NK-92 treated with Interleukin-12 subunit alpha and Interleukin-12 subunit beta, amount 100 ng/mL, for 24 hours (cell line): ENCODE measurements at places on chromosomes 13 and 19.

DNA sequence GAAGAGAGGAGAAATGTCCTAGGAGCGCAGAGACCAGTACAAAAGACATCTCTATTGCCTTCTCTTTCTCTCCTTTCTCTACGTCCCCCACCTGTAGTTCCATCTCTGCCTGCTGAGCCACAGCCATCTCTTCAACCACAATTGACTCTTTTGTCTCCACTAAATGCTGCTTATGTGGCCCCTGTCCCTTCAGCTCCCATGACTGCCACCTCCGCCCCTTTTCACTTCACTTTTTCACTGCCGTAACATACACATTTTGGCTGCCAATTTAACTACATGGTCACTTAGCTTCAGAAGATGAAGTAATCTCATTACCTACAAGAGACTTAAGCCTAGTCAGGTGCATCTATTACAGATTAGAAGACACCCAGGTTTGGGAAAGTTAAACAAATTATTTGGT, 81.9 kb downstream of the MZT1 start:
- no peak for DNase-seq

DNA sequence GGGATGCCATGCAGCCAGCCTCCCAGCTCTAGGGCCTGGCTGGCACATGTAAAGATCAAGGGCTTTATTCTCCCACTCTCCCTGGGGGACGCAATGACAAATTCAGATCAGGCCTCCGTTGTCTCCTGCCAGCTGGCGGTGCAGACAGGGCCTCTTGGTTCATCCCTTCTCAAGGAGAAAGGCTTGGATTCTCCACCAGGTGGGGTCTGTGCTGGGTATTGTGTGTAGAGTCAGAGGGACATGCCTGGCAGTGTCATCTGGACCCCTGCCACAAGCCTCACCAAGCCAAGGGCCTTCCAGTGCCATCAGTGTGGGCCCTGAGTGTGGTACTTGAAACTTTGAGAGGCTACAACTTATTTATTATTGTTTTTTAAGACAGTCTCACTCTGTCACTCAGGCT, 8.4 kb upstream of the PTPRS start:
- DNase-seq: no peak

DNA sequence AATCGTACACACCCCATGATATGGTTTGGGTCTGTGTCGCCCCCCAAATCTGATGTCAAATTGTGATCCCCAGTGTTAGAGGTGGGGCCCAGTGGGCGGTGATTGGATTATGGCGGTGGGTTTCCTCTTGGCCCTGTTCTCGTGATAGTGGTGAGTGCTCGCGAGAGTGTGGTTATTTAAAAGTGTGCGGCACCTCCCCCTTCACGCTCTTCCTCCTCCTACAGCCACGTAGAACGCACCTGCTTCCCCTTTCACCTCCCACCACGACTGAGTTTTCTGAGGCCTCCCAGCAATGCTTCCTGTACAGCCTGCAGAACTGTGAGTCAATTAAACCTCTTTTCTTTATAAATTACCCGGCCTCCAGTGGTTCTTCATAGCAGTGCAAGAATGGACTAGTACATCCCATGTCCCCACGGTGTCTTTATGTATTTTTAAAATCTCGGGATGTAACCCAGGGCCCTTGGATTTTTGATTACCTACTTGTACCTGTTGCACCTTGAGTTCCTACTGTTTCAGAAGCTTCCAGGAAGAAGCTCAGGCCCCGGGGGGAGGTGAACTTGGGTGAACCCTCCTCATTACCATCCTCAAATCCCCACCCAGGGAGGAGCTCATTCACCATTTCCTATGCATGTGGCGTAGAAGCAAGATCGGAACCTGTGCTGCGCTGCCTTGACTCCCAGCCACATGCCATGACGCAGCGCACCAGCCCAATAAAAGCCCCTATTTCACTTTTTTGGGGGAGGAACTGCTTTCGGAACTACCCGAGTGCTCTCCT, 52.4 kb downstream of the TEX29 start:
- no peak for DNase-seq

GRCh38 chr13:41673640-41674039, 216.3 kb downstream of the RGCC start:
- no peak for DNase-seq

DNA sequence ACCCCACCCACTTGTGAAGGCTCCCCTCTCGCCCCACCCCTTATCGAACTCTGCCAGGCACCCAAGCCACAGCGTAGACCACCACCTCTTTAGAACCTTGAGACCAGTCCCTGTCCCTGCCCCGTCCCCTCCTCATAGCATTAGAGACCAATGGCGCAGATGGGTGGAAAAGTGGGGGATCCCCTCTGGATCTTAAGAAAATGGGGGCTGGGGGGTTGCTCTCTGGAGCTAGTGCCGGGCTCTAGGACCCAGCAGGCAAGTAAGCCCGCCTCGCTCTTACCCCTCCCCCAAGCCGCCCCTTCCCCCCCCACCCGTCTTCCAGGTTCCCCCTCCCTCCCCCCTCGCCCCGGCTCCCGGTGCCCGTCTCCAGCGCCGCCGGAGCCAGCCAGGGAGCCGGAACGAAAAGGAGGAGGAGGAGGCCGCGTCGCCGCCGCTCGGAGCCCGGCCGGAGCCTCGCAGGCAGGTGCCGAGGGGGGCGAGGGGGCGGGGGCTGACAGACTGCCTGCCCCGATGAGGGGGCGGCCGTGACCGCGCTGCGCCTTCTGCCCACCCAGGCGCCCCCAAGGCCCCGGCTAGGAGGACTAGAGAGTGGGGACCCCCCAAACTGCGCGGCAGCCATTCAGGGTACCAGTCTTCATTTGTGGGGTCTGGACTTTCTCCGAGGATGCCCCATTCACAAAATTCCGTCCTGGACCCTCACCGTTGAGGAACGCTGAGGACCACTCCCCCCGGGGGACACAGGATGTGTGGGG, at the start of gene SPRED3:
Gene SPRED3, plus strand, starts transcription at position 349 of the 752 bp plus-strand sequence. CDS start 1,606 bp downstream, outside the sequence.
- DNase-seq: no peak

GRCh38 chr13:52097197-52097596, 31.7 kb downstream of the NEK5 start:
- DNase-seq: no peak

- no peak for DNase-seq
Measured at GRCh38 chr19:28425046-28425931, 787.7 kb downstream of the UQCRFS1 start.

DNA sequence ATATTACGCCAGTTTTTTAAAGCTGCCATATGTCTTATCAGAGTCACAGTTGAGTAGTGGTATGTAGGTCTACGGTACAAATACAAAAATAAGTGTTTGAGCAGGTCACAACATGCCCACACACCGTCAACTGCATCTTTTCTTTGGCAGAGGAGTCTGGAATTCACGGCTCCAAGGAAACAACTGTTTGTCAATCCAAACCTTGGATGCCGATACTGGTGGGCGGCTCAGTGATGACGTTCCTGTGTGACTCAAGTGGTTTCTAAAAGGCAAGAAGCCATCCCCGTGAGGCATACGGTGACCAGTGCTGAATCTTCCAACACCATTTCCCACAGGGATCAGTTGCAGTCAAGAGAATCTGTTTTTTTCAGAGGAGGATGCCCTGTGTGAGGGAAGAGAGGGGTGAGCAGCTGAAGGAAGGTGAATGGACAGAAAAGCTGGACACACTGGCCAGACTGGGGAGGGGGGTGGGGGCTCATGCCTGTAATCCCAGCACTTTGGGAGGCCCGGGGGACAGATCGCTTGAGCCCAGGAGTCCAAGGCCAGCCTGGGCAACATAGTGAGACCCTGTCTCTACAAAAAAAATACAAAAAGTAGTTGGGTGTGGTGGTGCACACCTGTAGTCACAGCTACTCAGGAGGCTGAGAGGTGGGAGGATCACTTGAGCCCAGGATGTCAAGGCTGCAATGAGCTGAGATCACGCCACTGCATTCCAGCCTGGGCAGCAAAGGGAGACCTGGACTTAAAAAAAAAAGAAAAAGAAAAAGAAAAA, 22.8 kb upstream of the CEBPG start:
- no peak for DNase-seq

DNA sequence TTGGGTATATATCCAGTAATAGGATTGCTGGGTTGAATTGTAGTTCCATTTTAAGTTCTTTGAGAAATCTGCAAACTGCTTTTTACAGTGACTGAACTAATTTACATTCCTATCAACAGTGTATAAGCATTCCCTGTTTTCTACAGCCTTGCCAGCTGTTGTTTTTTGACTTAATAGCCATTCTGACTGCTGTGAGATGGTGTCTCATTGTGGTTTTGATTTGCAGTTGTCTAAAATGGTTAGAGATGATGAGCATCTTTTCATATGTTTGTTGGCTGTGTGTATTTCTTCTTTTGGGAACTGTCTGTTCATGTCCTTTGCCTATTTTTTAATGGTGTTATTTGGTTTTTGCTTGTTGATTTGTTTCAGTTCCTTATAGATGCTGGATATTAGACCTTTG, 4.0 kb upstream of the ZNF222 start:
- DNase-seq: no peak

DNA sequence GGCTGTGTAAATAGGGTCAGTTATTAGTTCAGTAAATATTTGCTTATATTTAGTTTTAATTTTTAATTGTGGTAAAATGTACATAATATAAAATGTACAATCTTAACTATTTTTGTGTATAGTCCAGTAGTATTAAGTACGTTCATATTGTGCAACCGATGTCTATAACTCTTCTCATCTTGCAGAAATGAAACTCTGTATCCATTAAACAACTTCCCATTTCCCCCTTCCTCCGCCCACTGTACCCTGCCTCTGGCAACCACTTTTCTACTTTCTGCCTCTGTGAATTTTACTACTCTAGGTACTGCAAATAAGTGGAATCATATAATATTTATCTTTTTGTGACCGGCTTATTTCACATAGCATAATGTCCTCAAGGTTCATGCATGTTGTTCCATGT, 24.4 kb downstream of the UBAC2 start:
- no peak for DNase-seq

DNA sequence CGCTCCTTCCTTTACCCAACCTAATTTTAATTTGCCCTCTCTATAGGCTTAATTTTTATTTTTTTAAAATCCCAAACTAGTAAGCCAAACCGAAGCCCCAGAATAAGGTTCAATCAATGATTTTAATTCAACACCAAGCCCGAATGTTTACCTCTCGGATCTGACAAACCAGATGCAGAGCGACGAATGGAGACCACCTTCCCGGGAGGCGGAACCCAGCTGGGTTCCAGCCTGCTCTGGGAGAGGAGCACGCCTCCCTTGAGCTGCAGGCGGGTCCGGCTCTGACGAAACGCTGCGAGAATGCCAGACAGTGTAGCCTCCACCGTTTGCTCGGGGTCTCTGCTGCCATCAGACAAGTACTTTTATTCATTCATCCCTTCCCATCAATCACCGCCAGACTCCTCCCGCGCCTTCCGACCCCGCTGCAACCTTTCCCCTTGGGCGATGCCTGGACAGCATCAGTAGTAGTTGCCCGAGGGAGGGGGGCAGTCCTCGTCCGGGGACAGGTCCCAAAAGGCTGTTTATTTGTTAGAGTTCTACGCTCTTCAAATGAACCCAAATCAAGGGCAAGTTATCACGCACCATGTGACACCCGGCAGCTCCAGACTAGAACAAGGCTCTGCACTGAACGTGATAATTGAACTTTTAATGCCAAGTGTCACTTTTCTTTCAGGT, 752 bp upstream of the EDNRB start:
- no peak for DNase-seq

DNA sequence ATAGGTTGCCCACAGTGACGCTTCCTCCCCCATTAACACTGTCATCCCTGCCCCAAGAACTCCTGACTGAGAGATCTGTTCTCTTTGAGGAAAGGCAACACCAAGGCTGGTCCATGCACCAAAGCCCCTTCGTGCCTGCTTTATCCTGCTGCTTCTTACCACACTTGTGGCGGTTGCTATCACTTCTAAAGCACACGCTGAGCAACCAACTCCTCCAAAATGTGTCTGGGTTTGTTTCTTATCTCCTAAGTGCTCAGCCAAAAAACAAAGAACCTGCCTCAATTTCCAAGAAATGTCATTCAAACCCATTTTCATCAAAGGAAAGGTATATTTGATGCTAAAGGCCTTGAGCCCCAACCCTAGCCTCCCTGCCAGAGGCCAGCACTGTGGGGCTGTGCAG, 14.6 kb downstream of the ATP7B start:
- DNase-seq: no peak

DNA sequence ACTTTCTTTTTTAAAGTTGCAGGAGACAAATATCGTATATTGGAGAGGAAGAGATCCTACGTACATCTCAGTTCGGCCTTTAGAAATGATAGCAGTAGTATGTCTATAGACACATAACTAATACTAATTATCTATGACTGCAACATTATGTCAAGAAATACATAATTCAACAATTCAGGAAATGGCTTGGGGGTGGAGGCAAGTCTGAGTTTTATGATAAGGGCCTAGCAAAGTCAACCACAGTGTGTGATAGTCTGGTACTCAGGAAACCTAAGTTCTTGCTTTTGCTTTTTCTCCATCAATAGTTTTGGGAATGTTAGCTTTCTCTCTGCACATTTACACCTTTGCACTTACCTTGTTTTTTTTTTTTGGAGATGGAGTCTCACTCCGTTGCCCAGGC, 27.5 kb upstream of the OBI1 start:
- DNase-seq: no peak

- no peak for DNase-seq
Measured at GRCh38 chr19:56873493-56873892, 33.0 kb upstream of the PEG3 start.

GRCh38 chr13:79724348-79725103, 243.6 kb downstream of the NDFIP2 start:
- no peak for DNase-seq

GRCh38 chr19:19575411-19575810, 37.3 kb downstream of the CILP2 start:
- DNase-seq: no peak

DNA sequence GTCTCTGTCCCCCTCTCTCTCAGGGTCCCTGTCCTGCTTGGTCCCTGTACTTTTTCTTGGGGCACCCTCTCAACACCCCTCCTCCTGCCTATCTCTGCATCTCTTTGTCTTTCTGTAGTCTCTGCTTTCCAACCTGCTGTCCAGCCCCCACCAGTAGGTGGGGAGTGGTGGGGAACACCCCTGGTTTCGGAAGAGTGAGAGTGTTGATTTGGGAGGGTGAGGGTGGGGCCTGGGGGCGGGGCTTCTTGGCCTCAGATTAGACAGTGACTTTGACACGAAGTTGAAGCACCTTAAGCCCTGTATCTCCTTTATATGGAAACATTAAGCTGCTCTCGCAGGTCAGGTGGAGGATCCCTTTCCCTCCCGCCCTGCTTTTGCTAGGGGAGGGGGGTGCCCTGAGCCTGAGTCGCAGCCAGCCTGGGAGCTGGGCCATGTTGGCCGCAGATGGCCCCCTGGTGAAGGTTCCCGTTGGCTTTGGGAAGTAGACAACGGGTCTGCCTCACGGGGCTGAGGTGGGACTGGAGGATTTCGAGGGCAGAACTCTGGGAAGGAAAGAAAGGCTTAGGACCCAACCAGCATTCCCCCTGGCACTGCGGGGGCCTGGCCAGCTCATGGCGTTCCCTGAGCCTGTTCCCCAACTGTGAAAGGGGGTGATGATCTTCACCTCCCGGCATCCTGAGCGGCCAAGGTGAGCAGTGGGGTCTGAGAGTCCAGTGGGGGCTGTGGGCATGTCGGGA, at the start of gene KCNJ14:
Gene KCNJ14, plus strand, starts transcription at position 404 of the 737 bp plus-strand sequence. CDS start 6,151 bp downstream, outside the sequence.
- DNase-seq: no peak

GRCh38 chr13:44281252-44282000, 92.2 kb upstream of the SERP2 start:
- DNase-seq: no peak
